ENCODE measurements at places on chromosomes 3 and 15. TPM values are rescaled to one million over a fixed set of nuclear protein-coding genes. Genes with fewer than 3 reads are reported as not detected.

The IMPG2 gene
- total RNA-seq, result 0.13 TPM

The CHSY1 gene
- total RNA-seq, result 53.5 TPM

The TMEM212 gene
- total RNA-seq, result not detected

The SLC7A14 gene
- not detected for total RNA-seq

The TRH gene
- total RNA-seq, result not detected

The CKMT1B gene
- total RNA-seq, result 2.2 TPM

The THBS1 gene
- total RNA-seq, result 4,139 TPM

The PCSK6 gene
- 16.9 TPM for total RNA-seq

The NEO1 gene
- 12.7 TPM for total RNA-seq

The UROC1 gene
- not detected for total RNA-seq

The SERINC4 gene
- total RNA-seq, result 0.22 TPM

The ARGFX gene
- not detected for total RNA-seq

The ROPN1B gene
- total RNA-seq, result not detected

The RYR3 gene
- 0.48 TPM for total RNA-seq

The PTX3 gene
- total RNA-seq, result 618 TPM

The POLQ gene
- total RNA-seq, result 0.51 TPM

The TRIM59 gene
- total RNA-seq, result 0.48 TPM

The FXR1 gene
- total RNA-seq, result 90.2 TPM
